NCI-H146 (cell line): ENCODE measurements at places on chromosomes 11 and 22.

DNA sequence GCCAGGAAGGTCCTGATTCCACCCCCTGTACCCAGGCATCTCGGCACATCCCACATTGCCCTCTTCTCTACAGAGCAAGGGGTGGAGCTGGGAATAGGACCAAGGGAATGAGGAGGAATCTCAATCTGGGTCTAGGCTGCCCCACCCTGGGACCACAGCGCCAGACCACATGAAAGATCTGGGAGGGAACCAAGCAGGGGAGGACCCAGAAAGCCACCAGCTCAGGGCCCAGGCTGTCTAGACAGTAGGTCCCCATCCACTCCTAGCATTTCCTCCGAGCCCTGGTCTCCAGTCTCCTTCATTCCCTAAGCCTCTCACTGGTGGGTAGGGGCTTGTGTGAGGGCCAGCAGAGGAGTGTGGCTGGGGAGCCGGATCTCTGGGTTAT, 11.6 kb downstream of the PHLDB1 start:
- no peak for DNase-seq

DNA sequence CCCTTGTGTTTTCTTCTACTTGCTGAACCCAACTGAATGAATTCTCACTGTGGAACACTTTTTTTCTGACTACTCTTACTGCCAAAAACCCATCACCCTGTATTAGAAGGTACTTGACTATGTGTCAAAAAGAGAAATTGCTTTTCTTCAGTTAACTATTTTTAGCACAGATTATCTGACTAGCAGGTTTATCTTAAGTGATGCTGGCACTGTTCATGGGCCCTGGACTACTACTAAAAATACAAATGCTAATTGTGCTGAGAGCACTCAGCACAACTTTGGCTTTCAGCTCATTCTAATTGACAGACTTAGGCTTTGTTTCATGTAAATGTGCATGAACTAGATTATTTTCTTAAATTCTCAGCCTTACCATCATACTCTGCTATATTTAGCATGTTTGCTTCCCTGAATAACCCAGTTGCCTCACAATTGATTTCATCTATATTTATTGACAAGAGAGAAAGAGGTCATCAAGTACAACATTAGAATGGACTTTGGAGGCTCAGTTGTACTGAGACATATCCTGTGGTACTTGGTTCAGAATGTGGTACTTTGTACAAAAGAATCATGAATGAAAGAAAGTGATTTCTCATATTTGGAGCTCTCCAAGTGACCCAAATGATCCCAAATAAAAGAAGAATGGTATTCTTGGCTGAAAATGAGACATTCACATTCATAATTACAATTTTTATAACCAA, 478.3 kb downstream of the KCNA4 start:
- DNase-seq: no peak

GRCh38 chr11:97703851-97704250, 1314.0 kb downstream of the JRKL start:
- DNase-seq: no peak

- DNase-seq: no peak
These were observed 665.3 kb downstream of the OPCML start for GRCh38 chr11:132866783-132867545.

DNA sequence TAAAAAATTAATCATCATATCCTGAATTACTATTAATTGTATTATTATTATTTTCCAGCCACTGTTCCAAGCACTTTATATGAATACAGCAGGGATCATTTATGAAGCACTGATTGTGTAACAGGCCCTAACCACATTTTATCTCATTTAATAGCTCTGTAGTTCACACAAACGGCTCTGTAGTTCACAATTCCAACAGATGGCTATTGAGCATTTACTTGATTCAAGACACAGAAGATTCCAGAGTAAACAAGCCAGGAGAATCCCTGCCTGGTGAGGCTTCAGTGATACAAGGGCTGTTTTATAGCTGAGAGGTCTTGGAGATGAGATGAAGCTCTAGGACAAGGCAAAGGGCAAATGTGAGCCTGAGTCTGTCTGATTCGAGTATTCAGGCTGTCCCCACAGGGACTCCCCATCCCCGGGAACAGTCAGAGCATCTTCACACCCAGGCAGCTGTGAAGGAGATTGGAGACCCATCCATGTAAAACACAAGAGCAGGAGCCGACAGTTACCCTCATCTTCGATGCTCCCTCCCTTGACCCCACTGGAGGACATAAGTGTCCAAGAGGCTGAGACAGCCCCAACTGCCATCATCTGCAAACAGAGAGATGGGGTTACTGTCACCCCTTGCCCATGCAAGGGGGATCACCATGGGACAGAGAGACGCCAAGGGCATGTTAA, 222.5 kb downstream of the MN1 start:
- no peak for DNase-seq

- no peak for DNase-seq
These were observed 42.0 kb downstream of the FBLN1 start for GRCh38 chr22:45544588-45545170.

GRCh38 chr11:86481399-86481798, 106.7 kb downstream of the CCDC81 start:
- no peak for DNase-seq

- no peak for DNase-seq
These were observed 9.4 kb downstream of the DGCR8 start for GRCh38 chr22:20089226-20089976.

DNA sequence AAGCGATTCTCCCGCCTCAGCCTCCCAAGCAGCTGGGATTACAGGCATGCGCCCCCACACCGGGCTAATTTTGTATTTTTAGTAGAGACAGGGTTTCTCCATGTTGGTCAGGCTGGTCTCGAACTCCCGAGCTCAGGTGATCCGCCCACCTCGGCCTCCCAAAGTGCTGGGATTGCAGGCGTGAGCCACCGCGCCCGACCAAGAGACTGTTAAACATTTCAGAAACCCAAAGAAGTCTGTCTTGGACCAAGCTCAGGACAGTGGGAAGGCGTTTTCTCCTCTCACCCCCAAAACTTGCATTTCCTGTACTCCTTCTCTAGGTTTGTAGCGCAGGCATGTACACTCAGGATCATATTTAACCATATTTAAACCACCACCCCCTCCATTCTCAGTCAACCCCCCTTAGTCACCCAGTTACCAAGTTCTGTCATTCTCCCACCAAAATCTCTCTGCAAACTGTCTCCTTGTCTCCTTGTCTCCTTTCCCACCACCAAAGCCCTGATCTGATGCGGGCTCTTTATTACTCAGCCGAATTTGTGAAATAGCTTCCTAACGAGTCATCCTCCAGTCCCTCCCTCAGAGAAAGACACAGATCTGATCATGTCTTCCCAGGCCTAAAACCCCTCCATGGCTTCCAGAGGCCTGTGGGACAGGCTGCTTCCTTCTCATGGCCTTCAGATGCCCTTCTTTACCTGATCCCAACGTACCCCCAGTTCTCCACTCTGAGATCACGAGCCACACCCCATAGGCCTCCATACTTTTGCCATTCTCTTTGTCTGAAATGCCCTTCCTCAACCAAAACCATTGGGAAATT, 29.0 kb upstream of the CREB3L1 start:
- DNase-seq: no peak
